ENCODE measurements at places on chromosomes 13 and 19.

DNA sequence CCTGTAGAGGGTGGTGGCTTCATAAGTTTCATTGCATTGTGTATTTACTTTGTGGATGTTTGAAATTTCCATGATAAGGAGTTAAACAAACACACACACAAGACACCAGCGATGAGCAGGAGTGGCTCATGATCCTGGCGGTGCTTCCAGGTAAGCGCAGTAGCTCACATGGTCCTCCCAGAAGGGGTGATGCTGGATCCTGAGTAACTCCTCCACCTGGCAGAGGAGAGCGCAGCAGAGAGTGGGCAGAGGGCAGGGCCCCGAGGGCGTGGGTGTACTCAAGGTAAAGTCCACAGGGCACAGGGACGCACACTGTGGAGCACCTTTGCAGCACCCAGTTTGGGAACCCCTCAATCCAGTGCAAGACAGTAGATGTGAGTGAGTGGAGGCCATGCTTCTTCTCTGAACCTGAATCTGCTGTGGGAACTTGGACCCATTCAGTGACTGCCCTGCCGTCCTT lies 54.0 kb downstream of the RFX2 start:
- no peak for DNase-seq

DNA sequence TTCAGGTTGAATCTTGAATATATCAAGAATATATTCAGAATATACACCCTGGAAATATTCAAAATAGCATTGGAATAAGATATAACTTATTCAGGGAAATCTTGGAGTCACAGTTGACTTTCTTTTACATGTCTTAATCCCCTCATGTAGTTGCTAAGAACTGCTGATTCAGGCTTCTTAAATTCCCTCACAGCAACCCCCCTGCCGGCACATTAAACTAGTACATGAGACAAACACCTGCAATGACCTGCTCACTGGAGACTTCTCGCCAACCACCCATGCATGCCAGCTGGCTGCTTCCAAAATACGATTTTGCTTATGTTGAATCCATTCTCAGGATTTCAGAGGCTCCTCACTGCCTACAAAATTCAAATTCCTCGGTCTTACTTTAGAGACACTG lies 997.1 kb downstream of the EFNB2 start:
- DNase-seq, result no peak

DNA sequence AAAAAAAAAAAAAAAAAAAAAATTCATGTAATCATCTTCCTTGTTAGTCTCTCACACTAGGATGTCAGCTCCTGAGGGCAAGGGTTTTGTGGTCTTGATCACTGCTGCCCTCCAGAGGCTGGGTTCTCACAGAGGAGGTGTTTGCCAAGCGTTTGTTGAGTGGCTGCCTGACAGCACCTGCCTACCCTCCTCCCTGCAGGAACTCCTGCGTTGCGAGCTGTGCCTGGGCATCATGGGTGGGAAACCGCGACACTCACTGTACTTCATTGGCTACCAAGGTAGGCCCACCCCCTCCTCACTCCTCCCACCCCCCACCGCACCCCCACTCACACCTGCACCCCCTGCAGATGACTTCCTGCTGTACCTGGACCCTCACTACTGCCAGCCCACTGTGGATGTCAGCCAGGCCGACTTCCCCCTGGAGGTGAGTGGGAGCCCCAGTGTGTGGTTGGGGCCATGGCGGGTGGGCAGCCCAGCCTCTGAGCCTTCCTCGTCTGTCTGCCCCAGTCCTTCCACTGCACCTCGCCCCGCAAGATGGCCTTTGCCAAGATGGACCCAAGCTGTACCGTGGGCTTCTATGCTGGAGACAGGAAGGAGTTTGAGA lies 8.1 kb downstream of the ATG4D start:
- peak; percentile 34 for DNase-seq

GRCh38 chr19:2212861-2213711 lies 23.0 kb downstream of the PLEKHJ1 start:
- DNase-seq, result no peak

DNA sequence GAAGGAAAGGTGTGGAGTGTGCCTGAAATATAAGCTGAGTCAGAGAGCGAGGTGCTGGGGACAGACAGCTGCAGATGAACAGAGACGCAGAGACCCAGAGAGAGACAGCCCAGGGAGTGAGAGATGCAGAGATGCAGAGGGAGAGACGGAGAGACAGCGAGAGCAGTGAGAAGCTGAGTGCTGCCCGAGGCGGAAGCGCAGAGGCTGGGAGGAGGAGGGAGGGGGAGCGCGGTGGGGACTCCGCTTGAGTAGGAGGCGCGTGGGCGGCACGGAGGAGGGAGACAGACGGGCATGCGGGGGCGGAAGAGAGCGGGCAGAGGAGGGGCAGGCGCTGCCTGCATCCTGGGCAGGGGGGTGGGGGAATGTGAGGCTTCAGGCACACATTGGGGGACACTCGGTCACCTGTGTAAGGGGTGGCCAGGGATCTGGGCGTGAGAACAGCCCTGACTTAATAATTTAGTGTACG lies 25.7 kb downstream of the SLC8A2 start:
- DNase-seq, result no peak

GRCh38 chr19:42290523-42291434 lies 11.2 kb upstream of the PRR19 start:
- DNase-seq, result peak; percentile 66

- DNase-seq, result no peak
These were observed 54.0 kb downstream of the DOCK9 start for GRCh38 chr13:98923641-98924397.

GRCh38 chr19:17385878-17386611 lies 8.0 kb downstream of the CCDC194 start:
- DNase-seq, result peak; percentile 82

- DNase-seq, result no peak
These were observed 31.7 kb upstream of the FFAR2 start for GRCh38 chr19:35416331-35416730.

GRCh38 chr19:17943274-17944221 lies 10.7 kb downstream of the CCDC124 start:
- DNase-seq, result no peak

DNA sequence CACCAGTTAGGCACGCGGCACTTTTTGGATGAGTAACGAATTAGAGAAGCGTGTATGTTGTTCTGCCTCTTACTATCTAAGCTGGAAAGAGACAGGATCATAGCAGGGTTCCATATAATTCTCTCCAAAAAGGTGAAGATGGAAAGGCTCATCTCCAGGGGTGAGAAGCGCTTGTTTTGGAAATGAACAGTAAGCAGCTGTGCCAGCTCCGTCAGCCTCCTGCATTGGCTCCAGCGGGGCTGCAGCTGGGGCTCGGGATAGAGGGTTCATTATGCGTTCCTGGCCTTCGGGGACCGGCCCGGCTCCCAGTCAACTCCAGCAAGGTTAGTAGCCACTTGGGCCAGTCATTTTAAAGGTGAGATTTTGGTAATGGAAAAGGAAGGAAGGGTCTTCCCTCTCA lies 155.5 kb downstream of the COL4A1 start:
- no peak for DNase-seq

GRCh38 chr19:38706792-38707511 lies 37.3 kb downstream of the CAPN12 start:
- no peak for DNase-seq

DNA sequence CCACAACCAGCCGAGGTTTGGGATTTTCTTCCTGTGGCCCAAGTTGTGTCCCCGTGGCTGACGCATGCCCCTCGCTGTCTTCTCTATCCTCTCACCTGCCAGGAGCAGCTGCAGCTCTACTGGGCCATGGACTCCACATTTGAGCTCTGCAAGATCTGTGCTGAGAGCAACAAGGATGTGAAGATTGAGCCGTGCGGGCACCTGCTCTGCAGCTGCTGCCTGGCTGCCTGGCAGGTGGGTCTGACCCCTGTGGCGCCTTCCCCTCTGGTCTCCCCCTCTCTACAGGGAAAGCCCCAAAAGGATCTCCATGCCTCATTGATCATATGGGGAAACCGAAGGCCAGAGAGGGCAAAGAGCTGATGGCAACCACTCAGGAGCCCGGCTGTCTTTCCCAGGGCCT lies 14.6 kb downstream of the CBLC start:
- no peak for DNase-seq

- peak; percentile 62 for DNase-seq
These were observed 40.5 kb downstream of the USP12 start for GRCh38 chr13:27130979-27131623.

GRCh38 chr19:38686530-38686888 lies 39.1 kb downstream of the ACTN4 start:
- DNase-seq, result peak; percentile 63

DNA sequence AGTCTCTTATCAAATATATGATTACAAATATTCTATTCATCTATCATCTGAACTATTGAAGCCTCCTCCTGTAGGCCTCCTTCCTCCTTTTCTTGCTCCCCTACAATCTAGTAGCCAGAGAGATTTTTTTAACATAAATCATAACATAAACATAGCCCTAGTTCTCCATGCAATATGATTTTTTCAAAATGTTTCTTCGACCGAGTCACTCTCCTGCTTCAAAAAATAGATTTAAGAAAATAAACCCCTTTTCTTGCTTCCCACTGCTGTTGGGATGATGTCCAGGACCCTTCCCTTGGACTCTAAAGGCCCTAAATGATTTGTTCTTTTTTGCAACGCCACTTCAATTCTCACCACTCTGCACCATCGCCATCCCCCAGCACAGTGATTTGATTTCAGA lies 319.7 kb upstream of the TSHZ3 start:
- DNase-seq, result no peak

DNA sequence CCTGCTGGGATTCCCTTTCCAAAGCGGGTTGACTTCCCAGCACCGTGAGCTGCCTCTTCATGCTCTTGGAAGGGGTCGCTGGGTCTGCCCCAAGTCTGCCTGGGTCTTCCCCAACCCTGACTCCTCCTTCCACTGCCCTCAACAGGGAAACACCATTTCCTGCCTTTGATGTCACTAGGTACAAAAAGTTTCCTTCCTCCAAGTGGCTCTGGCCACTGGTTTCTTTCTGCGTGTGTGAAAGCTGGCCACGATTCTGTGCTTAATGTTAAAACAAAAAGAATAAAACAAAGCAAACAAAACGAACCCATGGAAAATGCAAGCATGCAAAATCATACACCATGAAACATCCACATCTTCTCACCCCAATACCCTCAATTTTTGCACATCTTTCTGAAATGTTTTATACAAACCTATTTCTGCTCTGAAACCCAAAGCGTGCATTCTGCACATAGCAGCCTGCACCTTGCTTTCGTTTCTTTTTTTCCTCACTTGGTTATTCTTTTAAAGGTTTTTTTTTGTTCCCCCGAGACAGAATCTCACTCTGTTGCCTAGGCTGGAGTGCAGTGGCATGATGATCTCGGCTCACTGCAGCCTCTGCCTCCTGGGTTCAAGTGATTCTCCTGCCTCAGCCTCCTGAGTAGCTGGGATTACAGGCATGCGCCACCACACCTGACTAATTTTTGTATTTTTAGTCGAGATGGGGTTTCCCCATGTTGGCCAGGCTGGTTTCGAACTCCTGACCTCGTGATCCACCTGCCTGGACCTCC lies 12.5 kb upstream of the TNFSF9 start:
- peak; percentile 68 for DNase-seq

DNA sequence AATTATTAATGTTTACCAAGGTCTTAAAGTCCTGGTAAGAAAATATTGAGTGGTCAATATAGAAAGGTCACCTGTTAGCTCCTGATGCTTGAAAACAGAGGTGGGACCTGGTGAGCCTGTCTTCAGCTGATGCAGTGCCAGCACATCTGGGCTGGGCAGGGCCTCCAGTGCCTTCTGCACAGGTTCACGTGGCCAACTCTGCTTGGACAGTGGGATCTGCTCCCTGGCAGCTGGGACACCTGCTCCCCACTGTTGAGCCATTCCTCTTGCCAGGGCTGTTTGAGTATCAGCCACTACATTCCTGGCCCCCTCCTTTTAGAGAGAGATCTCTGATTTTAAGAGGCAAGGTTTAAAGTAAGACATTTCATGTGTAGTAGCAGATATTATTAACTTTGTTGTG lies 135.0 kb downstream of the TM9SF2 start:
- no peak for DNase-seq

- DNase-seq, result no peak
These were observed at the start of gene IGFL3 for GRCh38 chr19:46124638-46125115. Gene IGFL3 (minus strand): TSS chr19:46124688. CDS start chr19:46124649, 39 bp downstream.

DNA sequence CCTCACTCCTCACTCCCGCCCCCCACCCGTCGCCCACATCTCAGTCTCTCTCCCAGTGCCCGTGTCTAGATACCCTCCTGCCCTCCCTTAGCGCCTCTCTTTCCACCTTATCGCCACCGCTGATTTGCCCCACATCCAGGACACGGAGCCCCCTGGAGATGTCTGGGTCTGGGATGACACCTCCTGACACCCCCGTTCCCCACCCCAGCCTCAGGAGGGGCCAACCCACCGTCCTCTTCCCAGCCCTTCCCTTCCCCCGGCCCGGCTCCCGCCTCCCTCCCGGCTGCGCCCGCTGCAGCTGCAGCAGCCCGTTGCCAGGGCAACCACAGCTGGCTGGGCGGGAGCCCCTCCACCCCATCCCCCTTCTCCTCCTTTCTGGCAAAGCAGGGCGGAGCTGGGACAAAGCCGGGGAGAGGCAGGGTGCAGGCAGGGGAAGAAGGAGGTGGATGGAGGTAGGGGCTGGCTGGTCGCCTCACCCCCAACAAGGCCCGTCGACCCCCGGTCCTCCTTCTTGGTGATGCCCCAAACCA lies 13.5 kb downstream of the DPF1 start:
- no peak for DNase-seq

All from GM20000 (cell line).